Germinal center (tissue), 1 donor: ENCODE measurements at places on chromosomes 12 and 14.

- no peak for DNase-seq
Observed at GRCh38 chr12:116490471-116490870, 68.7 kb upstream of the MAP1LC3B2 start.

DNA sequence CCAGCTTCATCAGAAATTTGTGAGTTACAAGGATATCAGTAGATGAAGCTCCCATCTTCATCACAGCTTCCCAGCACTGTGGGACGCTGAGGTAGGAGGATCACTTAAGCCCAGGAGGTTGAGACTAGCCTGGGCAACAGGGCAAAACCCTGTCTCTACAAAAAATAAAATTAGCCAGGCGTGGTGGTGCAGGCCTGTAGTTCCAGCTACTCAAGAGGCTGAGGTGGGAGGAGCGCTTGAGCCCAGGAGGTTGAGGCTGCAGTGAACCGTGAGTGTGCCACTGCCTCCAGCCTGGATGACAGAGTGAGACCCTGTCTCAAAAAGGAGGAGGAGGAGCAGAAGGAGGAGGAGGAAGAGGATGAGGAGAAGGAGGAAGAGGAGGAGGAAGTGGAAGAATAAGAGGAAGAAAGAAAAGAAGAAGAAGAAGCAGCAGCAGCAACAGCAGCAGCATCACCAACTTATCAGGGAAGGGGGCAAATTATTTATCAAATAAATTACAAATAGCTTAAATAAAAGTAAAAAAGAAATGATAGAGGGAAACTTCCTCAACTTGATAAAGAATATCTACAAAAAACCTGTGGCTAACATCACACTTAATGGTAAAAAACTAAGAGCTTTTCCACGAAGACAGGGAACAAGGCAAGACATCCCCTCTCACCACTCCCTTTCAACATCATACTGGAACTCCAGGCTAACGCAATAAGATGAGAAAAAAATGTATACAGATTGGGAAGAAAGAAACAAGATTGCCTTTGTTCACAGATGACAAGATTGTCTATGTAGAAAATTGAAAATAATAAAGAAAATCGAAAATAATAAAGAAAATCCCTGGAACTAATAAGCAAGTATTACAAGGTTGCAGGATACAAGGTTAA is 69.6 kb downstream of the NINJ2 start:
- no peak for DNase-seq

DNA sequence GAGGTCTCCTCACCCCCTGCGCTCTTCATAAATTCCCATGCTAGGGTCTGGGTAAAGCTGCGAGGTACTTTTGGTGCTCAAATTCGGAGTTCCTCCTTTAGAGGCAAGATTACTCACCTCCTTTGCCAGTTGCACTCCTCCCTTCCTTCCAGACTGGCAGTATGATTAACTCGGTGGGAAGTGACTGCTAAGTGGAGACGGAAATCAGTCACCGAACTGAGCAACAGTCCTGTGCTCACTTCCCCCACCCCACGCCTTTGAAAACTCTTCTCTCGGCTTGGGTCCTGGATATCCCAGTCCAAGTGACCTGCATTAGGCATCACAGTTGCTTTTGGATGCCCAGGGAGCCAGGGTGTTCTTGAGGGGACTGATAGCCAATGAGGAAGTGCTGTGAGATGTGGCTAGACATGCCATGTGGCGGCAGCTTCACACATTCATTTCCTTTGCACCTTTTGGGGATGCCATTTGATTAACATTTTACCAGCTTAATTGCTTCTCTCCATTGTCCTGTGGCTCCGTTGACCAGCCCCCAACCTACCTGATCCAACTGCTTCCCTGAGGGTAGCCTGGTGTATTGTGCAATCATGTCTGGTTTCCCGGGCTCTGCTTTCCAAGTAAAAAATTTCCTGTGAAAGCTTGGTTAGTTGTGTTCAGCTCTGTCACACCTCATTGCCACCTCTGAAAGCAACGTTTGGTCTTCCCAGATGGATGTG is 840 bp downstream of the PNP start:
- peak; percentile 47 for DNase-seq

DNA sequence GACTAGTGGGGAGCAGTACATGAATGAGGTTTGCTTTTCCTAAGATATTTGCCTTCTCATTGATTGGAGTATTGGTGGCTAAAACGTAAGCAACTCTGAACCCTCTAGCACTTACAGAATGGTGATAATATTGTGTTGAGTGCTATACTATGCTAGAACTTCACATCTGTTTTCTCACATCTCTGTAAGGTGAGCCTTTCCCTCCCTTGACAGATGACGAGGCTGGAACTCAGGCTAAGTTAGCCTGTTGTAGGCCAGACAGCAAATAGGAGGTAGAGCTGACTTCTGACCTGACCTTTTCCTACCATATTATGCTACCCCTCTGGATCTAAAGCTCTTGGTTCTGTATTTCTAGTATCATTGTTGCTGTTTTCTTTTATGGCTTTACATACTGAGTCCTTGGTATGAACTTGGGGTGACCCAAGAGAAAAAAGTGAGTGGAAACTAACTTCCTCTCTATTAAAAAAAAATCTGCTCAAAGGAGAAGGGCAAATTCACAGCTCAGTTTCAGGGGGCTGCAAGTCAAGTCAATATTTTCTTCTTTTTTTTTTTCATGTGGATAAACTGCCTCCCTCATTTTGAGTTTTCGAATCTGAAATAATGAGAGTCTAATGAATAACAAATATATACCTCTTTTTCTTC is 85.9 kb downstream of the CRADD start:
- DNase-seq, result no peak
